ENCODE measurements at places on chromosomes 7 and 10.

DNA sequence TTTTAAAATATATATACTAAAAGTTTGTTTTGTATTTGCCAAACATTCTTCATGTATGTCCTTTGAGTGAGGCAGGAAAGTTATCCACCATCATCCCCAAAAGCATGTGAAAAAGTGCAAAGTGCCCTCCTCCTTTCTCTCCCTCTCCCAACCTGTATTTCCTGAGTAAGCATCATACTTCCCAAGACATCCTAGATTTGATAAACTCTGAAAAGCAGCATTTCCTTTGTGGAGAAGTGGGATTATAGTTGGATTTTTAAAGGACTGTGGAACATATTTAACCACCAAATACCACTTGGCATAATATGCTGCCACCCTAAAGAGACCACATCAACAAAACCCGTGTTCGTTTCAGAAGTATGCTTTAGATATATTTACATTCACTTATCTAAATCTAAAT, 36.9 kb downstream of the NET1 start:
- no peak for DNase-seq

- DNase-seq: no peak
Measured at GRCh38 chr10:78664929-78665553, 403.7 kb upstream of the ZMIZ1 start.

- DNase-seq: no peak
Measured at GRCh38 chr10:114458955-114459354, 54.7 kb upstream of the AFAP1L2 start.

DNA sequence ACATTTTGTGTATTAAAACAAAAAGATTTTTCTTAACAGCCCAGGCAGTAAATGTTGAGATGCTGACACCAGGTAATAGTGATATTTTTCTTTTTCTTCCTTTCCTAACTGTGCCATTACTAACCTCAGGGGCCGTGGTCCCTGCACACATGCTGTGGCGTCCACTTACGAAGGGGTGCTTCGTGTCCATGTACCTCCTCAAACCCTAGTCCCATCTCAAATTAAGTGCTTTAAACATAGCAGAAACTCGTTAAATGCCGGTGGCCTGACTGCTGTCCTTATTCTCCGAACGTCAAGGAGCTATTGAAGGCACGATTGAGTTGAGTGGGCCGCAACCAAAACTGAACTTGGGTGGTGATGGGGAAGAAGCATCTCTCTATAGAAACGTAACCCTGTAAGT, 132.4 kb downstream of the ZMYND11 start:
- DNase-seq: no peak

DNA sequence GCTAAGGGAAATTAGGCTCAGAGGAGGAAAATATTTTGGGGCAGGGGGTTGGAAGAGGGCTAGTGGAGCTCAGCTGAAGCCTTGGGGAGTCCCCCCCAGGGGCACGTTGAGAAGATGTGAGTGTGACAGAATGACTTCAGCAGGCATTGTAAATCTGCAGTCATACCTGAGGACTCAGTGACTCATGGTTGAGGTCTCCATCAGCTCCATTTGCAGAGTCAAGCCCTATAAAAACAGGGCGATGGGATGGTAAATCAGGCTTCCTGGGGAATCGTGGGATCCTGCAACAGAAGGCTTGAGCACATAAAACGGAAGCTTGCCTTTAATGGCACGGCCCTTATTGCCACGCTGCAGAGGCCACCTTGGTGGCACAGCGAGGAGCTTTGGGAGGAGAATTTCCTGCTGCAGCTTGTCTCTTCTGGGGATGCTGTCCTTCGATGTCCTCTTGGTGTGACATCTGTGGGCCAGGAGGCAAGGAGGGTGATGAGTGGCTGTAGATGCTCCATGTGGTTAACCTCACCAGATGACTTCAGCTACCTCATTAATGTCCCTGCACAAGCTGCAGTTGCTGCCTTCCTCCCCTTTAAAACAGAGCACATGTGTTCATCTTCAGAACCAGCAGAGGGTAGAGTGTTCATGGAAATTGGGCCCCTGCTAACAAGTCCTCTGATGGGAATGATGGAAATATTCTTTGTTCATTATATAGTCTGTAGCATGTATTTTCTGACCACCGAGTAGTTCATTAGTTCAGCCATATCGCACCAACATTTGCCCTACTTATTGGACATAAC, 285.9 kb downstream of the LRMDA start:
- DNase-seq: no peak

All from stimulated activated CD8-positive, alpha-beta memory T cell treated with anti-CD3 and anti-CD28 coated beads, Interleukin-7, amount 100 ng/mL, for 1 hour (primary cell).